Activated CD8-positive, alpha-beta memory T cell treated with anti-CD3 and anti-CD28 coated beads for 1 hour (primary cell): ENCODE measurements at places on chromosomes 12 and 14.

GRCh38 chr12:99026332-99027054, 381.4 kb downstream of the APAF1 start:
- no peak for DNase-seq

DNA sequence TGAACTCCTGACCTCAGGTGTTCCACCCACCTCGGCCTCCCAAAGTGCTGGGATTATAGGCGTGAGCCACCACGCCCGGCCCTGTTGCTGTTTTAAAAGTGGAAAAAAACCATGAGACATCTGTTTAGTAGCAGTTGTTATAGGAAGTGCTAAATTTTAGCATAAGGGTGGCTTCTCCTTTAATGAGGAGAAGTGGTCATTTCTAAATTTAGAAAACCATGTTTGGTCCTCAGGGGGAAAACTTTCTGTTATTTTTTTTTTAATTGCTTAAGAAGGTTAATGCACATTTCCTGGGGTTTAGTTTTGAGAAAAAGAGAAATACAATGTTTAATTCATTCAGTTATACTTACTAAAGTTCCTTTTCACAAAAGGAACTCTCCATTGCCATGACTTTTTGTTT, 102.1 kb downstream of the MYRFL start:
- no peak for DNase-seq

- DNase-seq: no peak
Observed at GRCh38 chr12:127223731-127224130, 1043.2 kb upstream of the TMEM132C start.

DNA sequence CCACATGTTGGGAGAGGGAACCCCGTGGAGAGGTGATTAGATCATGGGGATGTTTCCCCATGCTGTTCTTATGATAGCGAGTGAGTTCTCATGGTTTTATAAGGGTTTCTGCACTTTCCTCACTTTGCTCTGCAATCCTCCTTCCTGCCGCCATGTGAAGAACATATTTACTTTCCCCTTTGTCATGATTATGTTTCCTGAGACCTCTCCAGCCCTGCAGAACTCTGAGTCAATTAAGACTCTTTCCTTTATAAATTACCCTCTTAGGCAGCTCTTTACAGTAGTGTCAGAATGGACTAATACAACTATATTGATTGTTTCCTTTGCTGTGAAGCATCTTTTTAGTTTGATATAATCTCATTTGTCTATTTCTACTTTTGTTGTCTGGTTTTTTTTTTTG, 13.1 kb upstream of the RASSF9 start:
- no peak for DNase-seq

- DNase-seq: no peak
Observed at GRCh38 chr12:113196990-113197389, 11.5 kb downstream of the RITA1 start.
